Left kidney (tissue), 8 donors: ENCODE measurements at places on chromosomes 2 and 18. TPM values are rescaled to one million over a fixed set of nuclear protein-coding genes. Genes with fewer than 3 reads are reported as not detected.

GRCh38 chr2:38415728-38416291 is 38.7 kb upstream of the ATL2 start:
- DNase-seq: no peak

- DNase-seq: peak; percentile 27
Measured at GRCh38 chr2:44170311-44170717, 1.6 kb downstream of the PPM1B start.

GRCh38 chr2:12127638-12128037 is 381.2 kb downstream of the LPIN1 start:
- DNase-seq: no peak

DNA sequence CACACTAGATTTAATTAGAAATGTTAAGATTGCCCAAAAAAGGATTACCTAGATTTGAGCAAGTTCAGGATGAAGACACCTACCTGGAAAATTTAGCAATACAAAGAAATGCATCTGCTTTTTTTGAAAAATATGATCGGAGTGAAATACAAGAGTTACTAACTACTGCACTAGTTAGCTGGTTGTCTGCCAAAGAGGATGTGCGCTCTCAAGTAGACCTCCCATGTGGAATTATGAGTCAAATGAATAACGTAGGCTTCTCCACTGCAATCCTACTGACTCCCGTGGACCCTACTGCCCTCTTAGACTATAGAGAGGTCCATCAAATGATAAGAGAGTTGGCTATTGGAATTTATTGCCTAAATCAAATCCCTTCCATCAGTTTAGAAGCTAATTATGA is 2.0 kb downstream of the ANKAR start:
- DNase-seq: no peak

GRCh38 chr2:36650031-36650829 is 46.3 kb upstream of the VIT start:
- no peak for DNase-seq

GRCh38 chr2:80288576-80288975 is 16.0 kb downstream of the LRRTM1 start:
- peak; percentile 57 for DNase-seq

GRCh38 chr2:39437522-39438296 is 624 bp upstream of the MAP4K3 start:
- DNase-seq: peak; percentile 37

DNA sequence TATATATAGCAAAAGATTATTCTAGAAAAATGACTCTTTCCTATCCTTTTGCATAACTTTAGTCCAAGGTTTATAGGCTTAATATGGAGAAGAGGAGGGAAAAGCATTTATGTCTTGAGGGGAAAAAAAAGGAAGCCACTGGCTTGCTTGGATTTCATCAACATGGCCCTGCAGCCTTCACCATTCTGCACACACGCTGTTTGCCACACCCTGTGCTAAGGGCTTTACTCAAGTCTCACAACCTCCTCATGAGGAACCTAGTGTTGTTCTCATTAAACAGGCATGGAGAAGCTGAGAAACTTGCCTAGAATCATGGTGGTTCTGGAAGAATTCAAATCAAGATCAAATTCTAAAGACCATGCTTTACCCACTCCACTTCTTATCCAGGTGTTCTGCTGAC is 117.3 kb upstream of the TTC39C start:
- DNase-seq: no peak

DNA sequence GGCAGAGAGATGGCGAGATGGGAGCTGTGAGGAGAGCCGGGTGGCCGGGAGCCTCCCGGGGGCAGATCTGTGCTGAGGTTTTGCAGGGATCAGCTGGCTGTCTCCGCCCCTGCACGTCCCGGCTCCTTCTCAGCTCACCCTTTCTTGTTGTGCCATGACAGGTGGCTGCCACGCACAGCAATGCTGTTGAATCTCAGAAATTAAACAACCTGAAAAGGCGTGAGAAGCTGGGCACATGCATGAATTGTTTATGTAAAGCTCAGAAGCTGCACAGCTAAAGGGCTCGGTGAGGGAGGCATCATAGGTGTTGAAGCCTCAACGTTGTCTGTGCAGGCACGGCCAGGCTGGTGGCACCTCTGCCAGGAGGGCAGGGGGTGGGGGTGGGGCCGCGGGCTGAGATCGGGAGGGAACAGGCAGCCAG is 858 bp upstream of the RTP5 start:
- no peak for DNase-seq

GRCh38 chr2:170714381-170715061 is 616 bp upstream of the SP5 start:
- DNase-seq: no peak

- DNase-seq: no peak
Measured at GRCh38 chr2:166106431-166107015, 21.3 kb downstream of the SCN1A start.

DNA sequence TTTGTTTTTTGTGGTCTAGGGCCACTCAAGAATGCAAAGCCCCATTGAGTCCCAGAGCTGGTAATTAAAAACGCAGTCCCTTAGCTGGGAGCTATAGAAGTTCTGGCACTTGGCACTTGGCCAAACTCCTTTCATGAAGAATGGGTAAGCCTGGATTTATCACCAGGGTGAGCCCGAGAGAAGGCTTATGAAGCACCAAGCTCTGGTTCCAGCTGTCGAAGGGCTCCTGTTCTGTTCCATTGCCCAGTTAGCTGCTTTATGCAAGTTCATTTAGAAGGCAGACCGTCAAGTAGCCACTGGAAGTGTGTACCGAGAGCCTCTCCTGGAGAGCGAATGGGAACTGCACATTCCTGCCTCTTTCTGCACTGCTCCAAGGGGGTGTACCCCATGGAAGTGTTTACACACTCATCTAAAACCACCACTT is 14.2 kb downstream of the ECEL1 start:
- peak; percentile 62 for DNase-seq

- DNase-seq: no peak
Measured at GRCh38 chr2:231161252-231161839, 36.5 kb upstream of the HTR2B start.

DNA sequence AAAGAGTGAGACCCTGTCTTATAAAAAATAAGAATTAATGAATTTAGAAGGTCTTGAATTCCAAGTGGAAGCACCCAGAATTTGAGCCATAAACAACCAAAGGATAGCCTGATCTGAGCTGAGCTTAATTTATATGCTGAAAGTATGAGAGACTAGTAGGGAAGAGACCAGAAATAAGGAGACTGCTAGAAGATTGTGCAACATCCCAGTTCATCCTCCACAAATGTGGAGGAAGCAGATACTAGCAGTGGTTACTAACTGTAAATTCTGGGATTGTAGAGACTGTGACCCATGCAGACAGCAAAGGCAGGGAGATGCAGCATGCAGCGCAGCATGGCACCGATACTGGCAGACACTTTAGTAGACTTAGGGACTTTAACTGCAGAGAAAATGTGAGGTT is 1.5 kb upstream of the SULT1C2 start:
- DNase-seq: no peak

DNA sequence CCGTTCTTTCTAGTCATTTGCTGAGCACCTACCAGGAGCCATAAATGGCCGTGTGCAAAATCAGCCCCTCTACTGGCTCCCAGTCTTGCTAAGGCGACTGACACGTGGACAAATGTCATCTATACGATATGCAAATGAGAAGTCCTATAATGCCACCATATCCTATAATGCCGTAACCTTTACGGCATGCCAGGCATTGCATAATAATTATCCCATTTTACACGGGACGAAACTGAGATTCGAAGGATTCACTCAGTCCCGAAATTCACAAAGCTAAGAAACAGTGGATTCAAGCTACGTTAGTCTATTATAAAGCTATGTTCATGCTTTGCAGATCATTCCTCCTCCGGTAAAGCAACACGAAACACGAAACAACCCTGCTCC is 34.1 kb upstream of the RNF149 start:
- no peak for DNase-seq

DNA sequence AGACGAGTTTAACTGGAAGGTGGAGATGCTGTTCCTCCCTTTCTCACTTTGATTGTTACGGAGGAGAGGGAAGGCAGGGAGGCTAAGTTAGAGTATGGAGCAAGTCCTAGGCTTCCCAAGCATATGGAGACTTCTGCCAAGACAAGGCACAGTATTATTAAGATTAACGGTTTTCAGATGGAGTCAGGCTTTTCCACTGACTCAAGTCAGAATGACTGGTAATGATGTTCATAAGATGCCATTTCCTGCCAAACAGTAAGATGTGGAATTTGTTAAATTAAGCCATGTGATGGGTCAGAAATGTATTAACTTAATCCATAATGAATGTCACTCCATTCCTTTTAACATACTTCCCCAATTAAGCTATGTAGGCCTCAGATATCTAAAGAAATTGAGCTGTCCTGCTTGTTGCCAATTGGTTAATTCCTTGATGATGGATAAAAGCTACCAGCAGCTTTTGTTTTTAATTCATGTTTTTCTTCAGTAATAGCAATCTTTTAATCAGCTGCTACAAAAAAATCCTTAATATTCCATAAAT is 383.7 kb downstream of the ZNF521 start:
- no peak for DNase-seq

GRCh38 chr2:12050396-12050795 is 304.0 kb downstream of the LPIN1 start:
- no peak for DNase-seq

DNA sequence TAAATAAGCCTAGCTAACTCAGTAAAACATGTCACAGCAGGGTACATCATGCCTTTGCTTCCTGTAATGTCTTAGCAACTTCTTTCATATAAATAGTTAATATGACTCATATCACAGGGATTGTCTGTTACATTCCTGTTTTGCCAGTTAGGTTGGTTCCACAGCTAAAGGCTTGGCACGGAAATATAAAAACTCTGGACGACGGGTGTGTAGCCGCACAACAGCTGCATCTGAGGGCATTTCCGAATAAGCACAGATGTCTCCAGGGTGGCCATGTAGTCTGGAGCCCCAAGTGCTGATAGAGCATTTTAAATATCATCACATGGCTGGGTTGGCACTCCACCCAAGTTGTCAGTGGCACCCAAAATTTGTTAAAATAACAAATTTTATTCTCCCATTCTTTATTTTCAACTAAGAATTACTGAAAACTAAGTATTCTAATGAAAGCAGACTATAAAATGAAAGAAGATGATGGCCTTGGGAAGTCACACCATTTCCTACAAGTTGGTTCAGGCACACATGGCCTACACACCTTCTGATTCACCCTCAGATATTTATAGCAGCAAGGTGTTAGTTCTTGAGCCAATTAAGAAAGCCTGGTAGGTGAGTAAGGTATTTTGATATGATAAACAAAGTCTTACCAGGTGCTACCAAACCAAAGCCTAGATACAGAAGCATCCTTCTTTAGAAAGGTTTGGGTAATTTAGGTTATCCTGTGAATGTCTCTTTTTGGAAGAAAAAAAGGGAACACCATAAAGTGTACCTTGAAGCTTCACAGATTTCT is 61.8 kb upstream of the STK17B start:
- DNase-seq: peak; percentile 15

GRCh38 chr18:7596147-7596546 is 29.0 kb downstream of the PTPRM start:
- DNase-seq: no peak

- DNase-seq: no peak
Measured at GRCh38 chr18:52391810-52392559, 52.0 kb downstream of the DCC start.

DNA sequence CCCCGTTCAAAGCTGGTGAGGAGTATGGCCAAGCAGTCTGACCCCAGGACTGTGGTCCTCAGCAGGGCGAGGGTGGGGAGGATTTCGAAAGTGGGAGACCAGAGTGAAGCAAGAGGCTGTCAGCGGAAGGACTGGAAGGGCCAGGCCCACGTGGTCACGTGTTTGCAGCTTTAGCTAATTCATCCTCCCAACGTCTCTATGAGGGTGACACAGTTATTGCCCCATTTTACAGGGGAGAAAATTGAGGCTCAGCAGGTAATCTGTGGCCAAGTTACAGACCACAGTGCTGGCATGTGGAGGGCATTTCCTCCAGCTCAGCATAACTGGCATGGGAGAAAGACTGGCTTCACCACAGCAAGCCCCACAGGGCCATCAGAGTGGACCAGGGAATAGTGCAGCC is 45.4 kb upstream of the LTBP1 start:
- DNase-seq: no peak

The ZAP70 gene
- 2.2 TPM for polyA plus RNA-seq

The DNAJC5G gene
- 2.0 TPM for polyA plus RNA-seq

The FOXI3 gene
- polyA plus RNA-seq: 0.22 TPM

The RFTN2 gene
- polyA plus RNA-seq: 19.0 TPM

The FTCDNL1 gene
- 1.2 TPM for polyA plus RNA-seq

The ABCB11 gene
- 0.10 TPM for polyA plus RNA-seq

The DNAH6 gene
- 3.6 TPM for polyA plus RNA-seq

The NR4A2 gene
- 0.42 TPM for polyA plus RNA-seq

The SNRPD1 gene
- 159 TPM for polyA plus RNA-seq
